ENCODE measurements at places on chromosomes 6 and 20. TPM values are rescaled to one million over a fixed set of nuclear protein-coding genes. Genes with fewer than 3 reads are reported as not detected.

DNA sequence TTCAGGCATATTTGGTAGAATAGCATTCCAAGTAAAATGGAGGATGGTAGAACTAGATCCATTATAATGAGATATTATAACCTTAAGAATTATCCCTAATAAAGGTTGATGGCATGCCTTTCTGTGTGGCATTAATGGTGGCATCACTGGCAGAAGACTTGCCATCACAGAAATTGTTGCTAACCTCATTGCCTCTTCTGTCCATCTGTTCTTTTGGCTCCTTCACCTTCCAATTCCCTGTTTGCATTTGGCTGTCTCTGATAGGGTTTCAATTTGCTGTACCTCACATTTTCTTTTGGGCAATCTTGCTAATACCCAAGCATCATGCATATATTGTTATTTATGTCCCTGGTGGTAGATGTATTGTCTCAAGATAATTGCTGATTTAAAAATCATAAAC, 98.9 kb downstream of the SMPDL3A start:
- no peaks in the 10 kb centered on the region for H3K36me3 ChIP-seq
- H3K4me3 ChIP-seq: no peak overlapping the region
- no peak overlapping the region for H3K27ac ChIP-seq
- H3K27me3 ChIP-seq: no peaks in the 10 kb centered on the region
- no peaks in the 10 kb centered on the region for H3K4me1 ChIP-seq

- H3K4me1 ChIP-seq: no peaks in the 10 kb centered on the region
- DNase-seq: no peak
- H3K4me3 ChIP-seq: no peak overlapping the region
- H3K27me3 ChIP-seq: no peaks in the 10 kb centered on the region
These were observed 46.8 kb downstream of the INSM1 start for GRCh38 chr20:20414640-20415220.

ELOVL4 gene
- 4.4 TPM for total RNA-seq

DEFB132 gene
- not detected for total RNA-seq

DNA sequence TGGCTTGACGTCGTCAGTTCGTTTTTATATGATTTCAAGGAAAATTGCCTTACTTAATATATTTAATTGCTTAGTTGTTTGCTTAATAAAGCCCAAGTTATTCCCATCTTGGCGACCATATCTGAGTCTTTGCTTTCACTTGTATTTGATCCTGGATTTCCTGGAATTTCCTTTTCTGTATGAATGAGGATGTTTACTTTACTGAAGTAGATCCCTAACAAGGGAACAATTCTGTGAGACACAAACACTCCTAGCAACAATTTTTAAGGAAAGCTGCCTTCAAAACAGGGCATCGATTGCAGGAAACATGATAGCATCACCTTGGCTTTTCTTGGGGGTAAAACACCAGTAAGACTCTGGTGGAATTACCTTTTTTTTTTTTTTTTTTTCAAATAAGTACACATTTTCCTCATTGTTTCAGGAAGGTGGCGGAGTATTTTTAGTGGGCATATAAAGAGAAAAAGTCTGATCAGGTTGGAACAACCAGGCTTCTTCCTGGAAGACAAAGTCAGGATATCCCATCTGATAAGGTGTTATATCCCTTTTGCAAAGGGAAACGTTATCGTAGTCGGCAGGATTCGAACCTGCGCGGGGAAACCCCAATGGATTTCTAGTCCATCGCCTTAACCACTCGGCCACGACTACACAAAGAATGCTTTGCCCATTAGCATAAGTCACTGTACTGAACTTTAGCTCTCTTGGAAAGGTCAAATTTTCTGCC, 68.5 kb upstream of the ZNF184 start:
- no peak for DNase-seq
- H3K4me3 ChIP-seq: no peak overlapping the region
- no peaks in the 10 kb centered on the region for H3K36me3 ChIP-seq

DNA sequence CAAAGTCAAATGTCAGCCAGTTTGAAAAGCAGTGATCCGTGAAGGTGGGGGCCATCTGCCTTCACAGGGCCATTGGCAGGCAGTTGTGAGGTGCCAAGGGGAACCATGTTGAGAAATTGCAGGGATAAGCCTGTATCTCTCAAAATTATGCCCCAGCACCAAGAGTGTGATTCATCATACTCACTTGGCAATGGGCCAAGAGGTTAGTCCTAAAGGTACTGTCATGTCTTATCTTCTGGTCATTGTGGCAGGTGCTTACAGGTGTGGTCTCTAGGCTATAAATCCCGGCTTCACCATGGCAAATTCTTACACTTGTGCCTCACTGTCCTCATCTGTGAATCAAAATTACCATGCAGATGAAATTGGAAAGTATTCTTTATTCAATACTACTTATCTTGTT, 150.7 kb upstream of the LAMP5 start:
- H3K27me3 ChIP-seq: no peaks in the 10 kb centered on the region
- H3K36me3 ChIP-seq: no peaks in the 10 kb centered on the region
- no peak for DNase-seq
- no peaks in the 10 kb centered on the region for H3K4me1 ChIP-seq
- no peak overlapping the region for H3K27ac ChIP-seq
- no peak overlapping the region for H3K4me3 ChIP-seq

WASF1 gene
- 5.9 TPM for total RNA-seq

HACE1 gene
- total RNA-seq: 30.2 TPM

DNA sequence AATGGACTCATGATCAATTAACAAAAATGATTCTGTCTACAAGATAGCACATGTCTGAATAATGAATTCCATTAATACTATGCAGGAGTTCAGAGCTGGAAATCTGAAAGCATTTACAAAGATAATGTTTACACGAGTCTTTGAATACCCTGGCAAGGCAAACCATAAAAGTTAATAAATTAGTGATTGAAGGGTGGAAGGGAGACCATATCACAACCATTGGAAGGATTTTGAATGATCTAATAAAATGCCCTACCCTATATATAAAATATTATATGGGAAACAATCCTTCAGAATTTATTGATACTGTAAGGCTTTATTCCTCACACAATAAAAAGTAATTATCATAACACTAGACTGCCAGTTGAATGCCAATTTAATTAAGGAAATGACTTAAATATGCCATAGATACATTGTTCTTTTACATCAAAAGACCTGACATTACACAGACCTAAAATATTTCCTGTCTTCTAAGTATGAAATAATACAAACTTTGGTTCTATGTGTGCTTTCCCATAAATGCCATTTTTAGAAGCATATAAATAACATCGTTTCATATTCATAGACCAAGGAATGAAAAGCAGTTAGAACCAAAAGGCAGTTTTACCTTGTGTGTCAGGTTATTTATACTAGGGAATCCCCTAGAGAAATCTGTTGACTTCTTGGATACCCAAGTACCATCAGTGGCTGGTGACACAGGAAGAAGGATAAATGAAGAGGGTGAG, 249.2 kb upstream of the MARCKS start:
- no peaks in the 10 kb centered on the region for H3K4me1 ChIP-seq
- H3K27ac ChIP-seq: no peak overlapping the region
- no peaks in the 10 kb centered on the region for H3K36me3 ChIP-seq
- H3K4me3 ChIP-seq: no peak overlapping the region
- no peak for DNase-seq
